ENCODE measurements at places on chromosomes 6 and 20.

DNA sequence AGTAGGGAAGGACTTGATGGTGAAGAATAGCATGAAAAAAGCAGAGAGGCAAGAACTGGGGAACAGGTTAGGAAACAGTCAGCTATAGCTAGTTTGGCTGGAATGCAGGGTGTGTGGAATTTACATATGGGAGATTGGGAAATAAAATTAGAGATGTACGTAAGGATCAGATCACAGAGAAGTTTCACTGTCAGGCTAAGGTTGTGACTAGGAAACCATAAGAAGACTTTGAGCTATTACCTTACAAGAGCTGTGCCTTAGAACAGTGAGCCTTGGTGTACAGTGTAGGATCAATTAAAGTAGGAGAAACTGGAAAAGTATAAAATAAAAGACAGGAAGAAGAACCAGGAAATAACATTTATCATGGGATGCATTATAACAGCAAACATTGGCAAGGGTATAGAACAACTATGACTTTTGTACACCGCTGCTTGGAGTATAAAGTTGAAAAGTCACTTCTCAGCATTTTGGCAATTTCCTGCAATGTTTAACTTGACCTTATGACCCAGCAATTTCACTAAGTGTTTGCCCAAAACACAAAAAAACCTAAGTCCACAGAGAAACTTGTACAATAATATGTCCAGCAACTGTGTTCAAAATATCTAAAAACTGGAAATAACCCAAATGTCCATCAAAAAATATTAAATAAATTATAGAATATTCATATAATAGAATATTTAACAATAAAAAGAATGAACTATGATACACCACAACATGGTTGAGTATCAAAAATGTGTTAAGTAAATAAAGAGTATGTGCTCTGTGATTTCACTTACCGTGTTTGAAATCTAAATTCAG lies 31.2 kb upstream of the SPTLC3 start:
- DNase-seq, result no peak

DNA sequence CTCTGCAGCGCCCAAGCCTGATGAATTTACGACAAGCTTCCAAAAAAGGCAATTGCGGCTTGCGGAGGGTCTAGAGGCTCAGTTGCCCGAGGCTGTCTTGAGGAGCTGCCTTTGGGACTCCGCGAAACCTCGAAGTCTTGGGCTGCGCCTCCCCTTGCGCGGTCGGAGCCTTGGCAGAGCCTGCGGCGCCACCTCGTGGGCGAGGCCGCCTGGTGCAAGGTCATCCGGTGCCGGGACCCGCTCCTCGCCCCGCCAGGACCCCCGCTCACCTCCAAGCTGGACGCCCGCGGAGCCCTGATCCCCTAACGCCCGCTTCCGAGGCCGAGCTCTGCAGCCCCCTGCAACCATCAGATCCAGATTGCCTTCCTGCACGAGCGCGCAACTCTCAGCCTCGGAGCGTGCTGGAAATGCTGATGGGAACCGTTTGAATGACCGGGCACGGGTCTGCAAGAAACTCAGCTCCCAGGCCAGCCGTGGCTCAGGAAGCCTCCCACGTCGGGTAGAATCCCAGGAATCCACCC lies 14.9 kb upstream of the FAM210B start:
- DNase-seq, result peak; percentile 75

GRCh38 chr20:25750765-25751696 lies 54.4 kb upstream of the ZNF337 start:
- peak; percentile 52 for DNase-seq

DNA sequence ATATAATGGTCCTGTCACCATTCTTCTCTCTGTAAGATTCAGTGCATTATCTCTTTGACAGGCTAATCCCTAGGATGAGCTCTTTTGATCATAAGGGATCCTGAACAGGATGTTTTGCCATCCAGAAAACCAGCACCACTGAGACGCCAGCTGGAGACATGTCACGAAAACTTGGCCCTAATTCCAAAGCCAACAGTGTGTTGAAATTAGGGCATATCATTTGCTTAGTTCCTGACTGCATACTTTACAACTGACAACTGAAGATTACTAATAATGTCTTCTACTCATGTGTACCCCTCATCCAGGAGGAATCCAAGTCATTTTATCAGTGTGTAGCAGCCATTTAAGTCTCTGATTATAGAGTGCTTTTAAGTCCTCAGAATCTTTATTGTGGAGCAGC lies 243.6 kb downstream of the KCNQ5 start:
- DNase-seq, result peak; percentile 75

- peak; percentile 36 for DNase-seq
Observed at GRCh38 chr6:33962246-33963027, 158.6 kb upstream of the MLN start.

DNA sequence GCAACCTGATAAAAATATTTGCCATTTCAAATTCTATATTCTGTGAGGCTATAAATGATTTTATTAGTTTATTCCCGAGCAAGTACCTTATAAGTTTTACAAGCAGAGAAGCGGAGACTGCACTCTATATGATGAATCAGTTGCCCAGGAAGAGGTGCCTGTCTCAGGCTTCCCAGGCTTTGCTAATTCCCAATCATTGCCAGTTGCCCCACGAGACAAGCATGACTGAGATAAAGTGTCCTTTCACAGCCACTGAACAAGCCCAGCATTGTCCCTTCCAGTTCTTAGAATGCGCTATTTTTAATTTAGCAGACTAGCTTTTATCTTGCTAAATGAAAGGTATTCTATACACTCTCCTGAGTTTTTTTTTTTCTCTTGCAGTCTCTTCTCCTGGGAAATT lies 260.7 kb downstream of the ALDH8A1 start:
- DNase-seq, result no peak

DNA sequence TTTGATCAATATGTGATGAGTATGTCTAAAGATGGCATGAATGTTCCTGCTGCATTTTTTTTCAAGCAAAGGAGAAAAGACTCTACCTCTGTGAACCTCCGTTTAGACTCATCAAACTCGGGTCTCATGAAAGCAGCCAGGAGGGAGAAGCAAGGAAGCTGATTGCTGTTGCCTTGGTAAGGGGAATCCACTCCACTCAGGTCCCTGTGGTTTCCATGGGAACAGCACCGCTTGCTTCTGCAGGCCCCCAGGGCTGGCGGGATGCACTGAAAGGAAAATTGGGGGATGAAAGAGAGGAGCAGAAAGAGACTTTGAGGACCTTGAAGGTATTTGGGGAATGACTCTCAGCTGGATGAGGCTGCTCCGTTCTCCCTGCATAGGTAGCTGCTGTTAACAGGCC lies 249.6 kb upstream of the RIN2 start:
- no peak for DNase-seq

GRCh38 chr6:6654599-6655575 lies 66.4 kb downstream of the LY86 start:
- DNase-seq, result no peak

GRCh38 chr6:97394160-97394748 lies 111.2 kb upstream of the MMS22L start:
- peak; percentile 67 for DNase-seq

Data from ELR (cell line).